Stimulated activated CD4-positive, alpha-beta T cell treated with anti-CD3 and anti-CD28 coated beads, Interleukin-12 subunit alpha, Interleukin-12 subunit beta, amount 100 ng/mL, for 4 hours (primary cell): ENCODE measurements at places on chromosomes 13 and 19.

DNA sequence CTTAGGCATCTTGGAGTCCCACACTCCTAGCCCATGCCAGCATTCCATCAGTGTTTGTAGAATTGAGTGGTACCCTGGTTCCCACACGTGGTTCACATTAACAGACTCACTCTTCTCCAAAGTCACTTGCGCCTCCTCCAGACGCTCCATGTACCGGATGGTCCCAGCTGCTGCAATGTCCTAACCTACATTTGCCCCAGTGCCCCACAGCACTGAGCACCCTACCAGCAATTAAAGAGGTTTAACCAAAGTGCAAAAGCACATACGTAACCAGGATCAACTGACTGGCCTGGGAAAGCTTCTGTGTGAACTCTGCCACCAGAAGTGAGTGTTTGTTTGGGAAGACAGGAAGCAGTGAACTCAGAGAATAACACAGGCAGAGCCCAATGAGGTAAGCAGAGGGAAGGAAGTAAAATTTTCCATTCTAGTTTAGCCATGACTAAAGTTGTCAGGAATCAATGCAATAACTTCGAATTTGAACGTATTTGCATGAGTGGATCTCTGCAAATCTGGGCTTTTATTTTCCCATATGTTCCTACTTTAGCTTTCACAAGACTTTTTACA lies 7.3 kb upstream of the MEDAG start:
- no peak for DNase-seq

- DNase-seq: no peak
These were observed 4.0 kb downstream of the GPX4 start for GRCh38 chr19:1107661-1108261.

DNA sequence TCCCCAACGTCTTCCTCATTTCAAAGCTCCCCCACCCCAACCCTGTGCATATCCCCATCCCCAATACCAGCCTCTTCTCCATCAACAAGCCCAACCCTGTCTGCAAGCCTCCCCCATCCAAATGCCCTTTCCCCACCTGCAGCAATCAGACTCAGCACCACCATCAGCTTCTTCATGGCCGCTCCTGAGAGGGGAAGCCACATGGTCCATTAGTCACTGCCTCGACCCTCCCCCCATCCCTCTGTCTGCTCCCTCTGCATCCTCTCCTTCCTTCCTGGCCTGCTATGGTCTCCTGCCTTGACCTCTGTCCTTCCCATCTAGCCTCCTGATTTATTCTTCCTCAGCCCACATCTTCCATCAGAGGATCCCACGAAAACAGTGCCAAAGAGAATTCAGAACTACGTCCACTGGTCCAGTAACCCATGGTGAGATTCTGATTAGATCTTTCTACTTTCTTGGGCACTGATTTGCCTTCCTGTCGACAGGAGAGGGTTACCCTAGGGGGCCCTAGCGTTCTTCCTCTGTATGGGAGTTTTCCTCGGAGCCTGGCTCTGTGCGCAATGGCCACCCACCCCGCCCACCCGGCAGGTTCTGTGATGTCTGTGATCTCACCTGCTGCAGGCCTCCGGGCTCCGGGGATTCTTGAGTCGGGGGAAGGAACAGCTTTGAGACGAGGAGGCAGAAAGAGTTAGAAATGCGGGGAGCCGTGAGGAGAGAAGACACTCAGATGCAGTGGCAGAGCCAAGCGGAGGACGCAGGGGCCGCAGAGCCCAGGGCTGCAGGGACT lies 1.3 kb downstream of the KLK6 start:
- no peak for DNase-seq

- DNase-seq: no peak
These were observed 19.9 kb downstream of the LRFN3 start for GRCh38 chr19:35955881-35956634.

DNA sequence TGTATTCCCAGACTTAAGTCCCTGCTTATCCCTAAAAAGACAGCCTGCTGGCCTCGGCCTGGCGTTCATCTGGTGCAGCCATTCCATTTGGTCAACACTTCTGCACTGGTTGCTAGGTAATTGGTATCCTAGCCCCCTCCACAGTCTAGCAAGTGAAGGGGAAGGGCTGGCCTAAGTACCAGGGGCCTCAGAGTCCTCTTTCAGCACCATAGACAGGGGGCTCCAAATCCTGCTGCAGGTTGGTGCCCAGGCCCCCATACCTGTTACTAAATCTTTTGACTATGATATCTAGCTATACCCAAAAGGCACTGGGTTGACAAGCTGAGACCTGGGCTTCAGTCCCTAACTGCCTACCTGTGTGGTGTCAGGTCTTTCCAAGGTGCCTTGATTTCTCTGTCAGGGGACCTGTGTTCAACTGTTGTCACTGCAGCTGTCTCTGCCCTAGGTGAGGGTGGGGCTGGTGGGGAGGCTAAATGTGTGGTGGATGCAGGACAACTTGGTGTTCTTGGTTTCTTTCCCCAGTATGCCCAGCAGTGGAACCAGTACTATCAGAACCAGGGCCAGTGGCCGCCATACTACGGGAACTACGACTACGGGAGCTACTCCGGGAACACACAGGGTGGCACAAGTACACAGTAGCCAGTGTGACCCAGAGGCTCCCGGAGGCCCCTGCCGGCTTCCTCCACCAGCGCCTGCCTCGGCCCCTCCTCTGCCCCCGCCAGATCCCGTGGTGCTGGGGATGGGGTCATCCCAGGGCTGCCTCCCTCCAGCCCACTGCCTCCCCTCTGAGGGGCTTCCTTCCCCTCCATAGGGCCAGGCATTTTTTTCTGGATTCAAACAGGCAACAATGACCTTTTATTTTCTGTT lies 3.8 kb upstream of the CCDC97 start:
- DNase-seq: no peak

DNA sequence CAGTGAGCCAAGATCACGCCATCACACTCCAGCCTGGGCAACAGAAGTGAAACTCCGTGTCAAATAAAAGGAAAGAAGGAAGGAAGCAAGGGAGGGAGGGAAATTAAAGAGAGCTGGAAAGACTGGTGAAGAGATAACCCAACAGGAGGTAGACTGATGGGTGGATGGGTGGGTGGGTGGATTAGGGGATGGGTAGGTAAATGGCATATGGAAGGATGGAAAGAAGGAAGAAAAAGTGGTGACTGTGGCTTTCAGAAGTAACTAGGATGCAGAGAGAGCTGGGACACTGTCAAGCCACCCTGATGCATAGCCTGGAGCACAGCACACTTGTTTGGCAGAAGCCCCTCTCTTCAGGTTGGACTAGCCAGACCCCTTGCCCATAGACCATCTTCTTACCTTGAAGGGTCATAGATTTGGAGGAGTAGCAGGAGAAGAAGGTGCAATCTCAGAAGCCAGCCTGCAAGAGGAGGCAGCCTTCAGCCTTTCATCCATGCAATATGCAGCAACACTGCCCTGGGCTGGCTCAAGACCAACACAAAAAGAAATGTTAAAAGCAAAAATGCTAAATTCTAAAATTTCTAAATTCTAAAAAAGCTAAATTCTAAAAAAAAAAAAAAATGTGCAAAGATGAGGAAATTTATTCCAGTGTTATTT lies 5.1 kb downstream of the IQCN start:
- no peak for DNase-seq

DNA sequence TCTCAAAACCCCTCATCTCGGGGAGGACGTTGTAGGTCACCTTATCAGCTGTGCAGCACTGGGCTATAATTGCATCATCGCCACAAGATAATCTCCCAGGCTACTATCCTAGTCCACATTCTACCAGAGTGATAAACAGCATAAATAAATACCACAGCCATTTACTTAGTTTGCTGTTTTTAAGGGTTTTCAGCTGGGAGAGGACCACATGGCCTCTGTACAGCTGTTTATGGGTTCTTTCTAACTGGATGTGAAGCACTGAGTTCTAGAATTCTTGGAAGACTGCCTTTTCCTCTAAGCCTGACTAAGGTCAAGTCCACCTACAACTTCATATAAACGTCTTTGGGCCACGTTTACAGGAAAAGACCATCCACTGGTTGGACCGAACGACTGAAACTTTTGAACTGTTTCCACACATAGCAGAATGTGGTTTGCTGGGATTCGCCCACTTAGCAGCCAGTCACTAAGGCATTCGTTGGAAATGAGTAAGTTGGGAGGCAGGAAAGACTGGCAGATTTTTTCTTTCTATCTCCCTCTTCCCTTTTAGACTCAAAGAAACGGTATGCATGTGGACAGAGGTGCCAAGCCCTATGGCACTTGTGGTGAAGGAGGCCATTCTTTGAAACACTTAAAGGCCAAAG lies 752.5 kb upstream of the SGCG start:
- no peak for DNase-seq
